ENCODE measurements at places on chromosomes 4 and X.

GRCh38 chrX:42366181-42366580 lies 411.8 kb downstream of the PPP1R2C start:
- no peak for DNase-seq

- no peak for DNase-seq
These were observed 245.2 kb upstream of the SMIM31 start for GRCh38 chr4:164508771-164509170.

- DNase-seq: no peak
These were observed 60.8 kb downstream of the SHROOM2 start for GRCh38 chrX:9847071-9847470.

DNA sequence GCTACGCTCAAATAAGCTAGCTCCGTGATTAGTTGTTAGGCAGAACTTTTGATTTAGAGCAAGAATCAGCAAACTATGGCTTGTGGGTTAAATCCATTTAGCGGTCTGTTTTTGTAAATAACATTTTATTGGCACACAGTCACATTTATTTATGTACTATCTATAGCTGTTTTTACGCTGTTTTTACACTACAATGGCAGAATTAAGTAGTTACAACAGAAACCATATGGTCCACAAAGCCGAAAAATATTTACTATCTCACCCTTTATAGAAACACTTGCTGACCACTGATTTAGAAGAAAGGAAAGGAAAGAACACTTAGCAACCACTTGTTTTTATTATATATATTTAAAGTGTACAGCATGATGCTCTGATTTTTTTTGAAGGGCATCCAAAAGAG lies 41.1 kb downstream of the THOC2 start:
- DNase-seq: no peak

DNA sequence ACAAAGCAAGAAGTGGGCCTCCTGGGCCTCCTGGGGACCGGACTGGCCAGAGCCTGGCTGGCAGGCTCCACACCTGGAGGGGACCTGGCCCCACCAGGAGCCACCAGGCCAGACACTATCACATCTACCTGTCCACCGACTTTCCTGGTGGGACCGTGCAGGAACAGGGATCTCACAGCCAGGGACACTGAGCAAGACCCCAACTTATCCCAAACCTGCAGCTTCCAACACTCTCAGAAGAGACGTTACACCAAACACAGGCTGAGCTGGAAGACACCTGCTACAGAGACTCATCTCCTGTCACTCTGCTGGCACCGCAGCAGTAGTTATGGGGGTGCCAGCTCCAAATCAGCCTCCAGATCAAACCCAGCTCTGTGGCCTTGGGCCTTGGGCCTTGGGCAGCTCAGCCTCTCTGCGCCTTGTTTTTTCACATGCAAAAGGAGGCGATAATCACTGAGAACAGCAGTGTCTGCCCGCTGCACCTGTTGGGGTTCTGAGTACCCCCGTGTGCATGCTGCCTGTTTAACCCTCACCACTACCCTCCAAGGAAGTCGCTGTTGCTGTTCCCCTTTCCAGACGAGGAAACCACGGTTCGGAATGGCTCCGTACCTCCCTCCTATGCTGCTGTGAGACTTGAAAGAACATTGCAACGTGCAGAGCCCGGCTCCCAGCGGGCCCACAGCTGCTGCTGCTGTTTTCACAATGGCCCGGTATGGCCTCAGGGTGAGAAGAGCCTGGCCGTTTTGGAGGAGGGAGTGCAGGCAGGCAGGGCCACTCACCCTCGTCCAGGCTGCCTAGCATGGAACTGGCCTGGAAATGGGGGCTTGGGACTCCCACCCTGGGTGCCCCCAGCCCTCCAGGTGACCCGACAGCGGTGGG lies 69.6 kb downstream of the ADRA2C start:
- DNase-seq: no peak

- no peak for DNase-seq
These were observed 3.4 kb upstream of the RRAGB start for GRCh38 chrX:55714161-55714560.
